ENCODE measurements at places on chromosomes 4 and X. TPM values are rescaled to one million over a fixed set of nuclear protein-coding genes. Genes with fewer than 3 reads are reported as not detected.

DNA sequence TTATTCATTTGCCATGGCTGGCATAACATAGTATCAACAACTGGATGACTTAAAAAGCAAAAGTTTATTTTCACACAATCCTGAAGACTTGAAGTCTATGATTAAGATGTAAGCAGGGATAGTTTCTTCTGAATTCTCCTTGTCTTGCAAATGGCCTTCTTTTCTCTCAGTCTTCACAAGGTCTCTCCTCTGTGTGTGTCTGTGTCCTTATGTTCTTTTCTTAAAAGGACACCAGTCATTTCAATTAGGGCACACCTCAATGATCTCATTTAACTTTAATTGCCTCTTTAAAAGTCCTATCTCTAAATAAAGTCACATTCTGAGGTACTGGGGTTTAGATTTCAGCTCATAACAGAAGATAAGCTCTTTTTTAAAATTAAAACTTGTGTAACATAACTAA is 399.7 kb downstream of the PABPC4L start:
- H3K4me1 ChIP-seq, result peaks cover 11% of the 10 kb centered on the region
- no peaks in the 10 kb centered on the region for H3K36me3 ChIP-seq
- H3K4me3 ChIP-seq, result no peak overlapping the region
- H3K27me3 ChIP-seq, result no peaks in the 10 kb centered on the region
- H3K27ac ChIP-seq, result no peak overlapping the region
- DNase-seq, result peak; percentile 8

- H3K4me1 ChIP-seq, result peaks cover 3% of the 10 kb centered on the region
- no peaks in the 10 kb centered on the region for H3K36me3 ChIP-seq
- no peaks in the 10 kb centered on the region for H3K27me3 ChIP-seq
Observed at GRCh38 chr4:8365353-8365752, 75.2 kb downstream of the ACOX3 start.

DNA sequence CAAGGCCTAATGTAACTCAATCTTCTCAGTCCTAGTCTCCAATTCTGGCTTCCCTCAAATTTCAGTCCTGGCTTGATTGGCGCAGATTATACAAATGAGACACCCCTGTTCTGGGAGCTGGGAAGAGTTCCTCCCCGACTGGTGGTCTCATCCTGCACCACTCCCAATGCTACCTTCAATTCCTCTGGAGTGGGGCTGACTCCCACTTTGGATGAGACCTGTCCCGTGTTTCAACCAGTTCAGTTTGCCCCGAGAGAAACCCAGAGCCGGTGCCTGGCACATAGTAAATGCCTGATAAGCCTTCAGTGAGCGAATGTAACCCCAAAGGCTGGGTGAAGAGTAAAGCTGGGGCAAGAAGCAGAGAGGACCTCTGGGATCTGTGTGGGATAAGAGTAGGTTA is 4.0 kb upstream of the SYP start:
- H3K4me1 ChIP-seq, result peaks cover 3% of the 10 kb centered on the region
- H3K27ac ChIP-seq, result no peak overlapping the region
- H3K27me3 ChIP-seq, result peaks cover 2% of the 10 kb centered on the region
- DNase-seq, result no peak

The CRMP1 gene
- total RNA-seq, result not detected

The PAGE5 gene
- total RNA-seq, result not detected

All from endothelial cell of umbilical vein (primary cell).